ENCODE measurements at places on chromosomes 16 and 17. TPM values are rescaled to one million over a fixed set of nuclear protein-coding genes. Genes with fewer than 3 reads are reported as not detected.

Gene TBX21
- total RNA-seq = 7.9 TPM

GRCh38 chr17:66782851-66783250 is 52.1 kb upstream of the CACNG5 start:
- DNase-seq = no peak

DNA sequence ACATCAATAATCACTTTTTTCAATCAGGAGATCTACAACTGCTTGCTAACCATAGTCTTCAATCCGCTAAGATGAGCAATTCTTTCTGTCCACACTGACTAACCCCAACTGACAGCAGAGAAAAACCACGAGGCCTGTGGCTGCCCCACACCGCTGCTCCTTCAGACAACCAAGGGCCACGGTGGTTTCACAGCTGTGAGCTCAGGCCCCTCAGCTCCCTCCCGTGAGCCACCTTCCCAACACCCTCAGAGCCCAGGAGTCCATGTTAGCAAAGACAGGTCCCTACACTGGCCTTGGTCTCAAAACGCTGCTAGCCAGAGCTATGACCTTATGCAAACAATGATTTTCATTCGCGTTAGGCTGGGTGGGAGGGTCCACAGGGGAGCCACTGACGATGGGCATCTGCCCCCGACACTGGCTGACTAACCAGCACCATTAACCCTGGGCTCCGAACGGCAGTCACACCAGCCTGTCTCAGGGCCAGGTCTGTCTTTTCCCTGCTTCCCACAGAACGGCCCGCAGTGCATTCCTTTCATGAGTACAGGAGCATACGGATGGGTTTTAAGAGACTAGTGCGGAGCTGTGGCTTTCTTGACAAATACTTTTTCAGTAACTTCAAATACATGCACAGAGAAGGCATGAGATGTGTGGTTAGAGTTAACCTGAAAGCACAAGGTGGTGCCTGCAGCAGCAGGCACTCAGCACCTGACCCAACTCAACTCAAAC is 67.3 kb downstream of the ANKRD11 start:
- no peak for DNase-seq

DNA sequence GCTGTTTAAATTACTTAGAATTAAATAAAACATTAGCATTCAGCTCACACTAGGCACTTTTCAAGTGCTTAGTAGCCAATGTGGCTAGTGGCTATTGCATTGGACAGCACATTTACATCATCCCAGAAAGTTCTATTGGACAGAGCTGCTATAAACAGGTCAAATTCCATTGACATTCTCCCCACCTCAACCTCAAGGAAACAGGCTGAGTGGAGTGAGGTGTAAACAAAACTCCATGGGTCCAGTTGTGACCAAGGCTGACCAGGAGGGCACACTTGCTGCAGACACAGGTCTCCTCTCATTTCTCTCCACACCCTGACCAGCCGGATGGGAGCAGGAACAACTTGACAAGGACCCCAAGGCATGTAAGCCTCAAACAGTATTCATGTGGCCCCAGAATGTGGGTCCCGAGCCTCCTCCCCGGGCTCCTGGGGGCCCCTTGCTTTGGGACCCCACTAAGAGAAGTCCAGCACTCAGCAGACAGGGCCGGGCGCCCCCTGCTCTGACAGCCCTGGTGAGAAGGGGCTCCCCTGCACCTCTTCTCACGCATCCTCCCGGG is 488 bp downstream of the C17orf113 start:
- DNase-seq = no peak

Gene HBM
- not detected for total RNA-seq
